ENCODE measurements at places on chromosomes 1 and 21. TPM values are rescaled to one million over a fixed set of nuclear protein-coding genes. Genes with fewer than 3 reads are reported as not detected.

Gene FCRL2
- total RNA-seq: not detected

Gene TMEM9
- 52.9 TPM for total RNA-seq

Gene PI4KB
- total RNA-seq: 39.1 TPM

Gene CRYAA
- not detected for total RNA-seq

Gene PTCH2
- 2.5 TPM for total RNA-seq
